ENCODE measurements at places on chromosomes 7 and 10.

- DNase-seq, result no peak
Measured at GRCh38 chr10:103645141-103646054, 151.9 kb downstream of the NEURL1 start.

GRCh38 chr10:95783741-95784140, 27.8 kb downstream of the ENTPD1 start:
- peak; percentile 1 for DNase-seq

- DNase-seq, result no peak
Measured at GRCh38 chr7:22695476-22696132, 31.4 kb upstream of the IL6 start.

DNA sequence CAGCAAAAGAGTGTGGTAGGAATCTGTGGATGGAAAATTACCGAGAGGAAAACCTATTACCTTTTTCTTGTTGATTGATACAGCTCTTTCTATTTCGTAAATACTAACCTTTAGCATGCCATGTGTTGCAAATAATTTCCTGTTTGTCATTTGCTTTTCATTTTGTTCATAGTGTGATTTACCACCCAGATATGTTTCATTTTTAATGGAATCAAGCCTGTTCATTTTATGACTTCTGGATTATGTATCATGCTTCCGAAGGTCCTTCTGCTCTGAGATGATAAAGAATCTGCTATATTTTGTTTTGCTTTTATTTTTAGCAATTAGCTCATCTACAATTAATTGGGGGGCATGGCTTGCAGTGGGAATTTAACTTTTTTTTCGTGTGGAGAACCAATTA, 46.5 kb downstream of the INPP5F start:
- no peak for DNase-seq

DNA sequence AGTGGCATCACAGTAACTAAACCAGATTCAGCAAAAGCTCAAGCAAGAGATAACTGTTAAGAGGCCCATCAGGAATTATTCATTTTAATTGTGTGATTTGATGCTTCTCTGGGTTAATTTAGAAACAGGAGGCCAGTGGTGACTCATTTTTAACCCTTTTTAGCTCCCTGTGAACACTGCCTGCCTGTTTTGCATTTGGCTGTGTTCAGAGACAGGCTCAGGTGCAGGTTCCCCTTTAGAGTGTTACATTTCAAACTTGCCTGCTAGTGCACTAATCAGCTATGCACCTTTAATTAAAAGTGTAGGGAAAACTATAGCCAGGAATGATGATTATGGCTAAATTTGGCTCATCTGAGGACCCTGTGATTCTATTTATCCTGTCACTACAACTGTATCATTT, 6.5 kb downstream of the STAMBPL1 start:
- no peak for DNase-seq

DNA sequence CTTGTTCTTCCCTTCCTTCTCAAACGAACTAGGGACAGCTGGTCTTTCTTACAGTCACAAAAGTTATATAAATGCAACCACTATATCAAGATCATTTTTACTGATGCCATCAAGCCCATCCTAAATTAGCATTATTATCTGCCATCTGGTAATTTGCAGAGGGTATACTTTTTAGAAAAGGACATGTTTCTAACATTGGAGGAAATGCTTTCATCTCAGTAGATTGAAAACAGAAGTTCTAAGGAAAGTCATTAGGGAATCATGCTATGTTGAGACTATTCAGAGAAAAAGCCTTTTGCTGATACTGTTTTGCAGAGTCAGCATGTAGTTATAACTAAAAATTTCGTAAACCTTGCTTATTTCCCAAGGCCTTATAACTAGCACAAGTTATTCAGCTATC, 146.7 kb downstream of the WNT2 start:
- no peak for DNase-seq

GRCh38 chr10:43196131-43196980, 58.1 kb downstream of the CSGALNACT2 start:
- DNase-seq, result no peak
